ENCODE measurements at places on chromosomes 1 and 21. TPM values are rescaled to one million over a fixed set of nuclear protein-coding genes. Genes with fewer than 3 reads are reported as not detected.

Gene ZFP69B
- total RNA-seq, result 8.0 TPM

GRCh38 chr1:225462714-225463574 is 35.1 kb upstream of the LBR start:
- no peak for DNase-seq

GRCh38 chr1:110433803-110434202 is 17.1 kb upstream of the PROK1 start:
- DNase-seq, result no peak

Gene SNIP1
- total RNA-seq, result 35.0 TPM

DNA sequence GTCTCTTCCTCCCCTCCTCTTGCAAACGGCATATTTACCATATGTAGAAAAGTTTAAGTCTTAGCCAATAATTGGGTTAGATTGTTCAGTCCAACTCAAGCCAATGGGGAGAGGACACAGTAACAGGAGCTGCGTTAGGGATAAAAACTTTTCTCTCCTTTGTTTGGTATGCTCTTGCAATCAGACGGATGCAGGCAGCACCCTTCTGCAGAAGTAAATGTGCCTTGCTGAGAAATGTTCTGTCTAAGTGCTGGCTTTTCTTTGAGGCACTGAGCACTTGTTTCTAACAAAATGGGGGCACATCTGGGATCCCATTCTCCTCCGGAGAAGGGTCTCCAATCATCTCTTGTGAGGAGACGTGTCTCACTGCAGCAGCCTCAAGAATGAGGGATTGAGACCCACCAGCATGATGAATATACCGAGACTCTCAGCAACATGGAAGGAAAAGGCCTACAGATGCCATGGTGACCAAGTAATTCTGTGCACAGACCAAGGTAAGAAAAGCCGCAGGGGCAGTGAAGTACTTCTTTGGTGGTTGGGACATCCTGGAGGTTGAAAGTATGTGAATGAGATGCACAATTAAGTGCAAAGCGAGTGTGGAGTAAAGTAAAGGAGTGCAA is 20.7 kb upstream of the GNG4 start:
- no peak for DNase-seq

Gene LYSMD1
- 3.0 TPM for total RNA-seq

Gene ZSCAN20
- total RNA-seq, result 3.7 TPM

DNA sequence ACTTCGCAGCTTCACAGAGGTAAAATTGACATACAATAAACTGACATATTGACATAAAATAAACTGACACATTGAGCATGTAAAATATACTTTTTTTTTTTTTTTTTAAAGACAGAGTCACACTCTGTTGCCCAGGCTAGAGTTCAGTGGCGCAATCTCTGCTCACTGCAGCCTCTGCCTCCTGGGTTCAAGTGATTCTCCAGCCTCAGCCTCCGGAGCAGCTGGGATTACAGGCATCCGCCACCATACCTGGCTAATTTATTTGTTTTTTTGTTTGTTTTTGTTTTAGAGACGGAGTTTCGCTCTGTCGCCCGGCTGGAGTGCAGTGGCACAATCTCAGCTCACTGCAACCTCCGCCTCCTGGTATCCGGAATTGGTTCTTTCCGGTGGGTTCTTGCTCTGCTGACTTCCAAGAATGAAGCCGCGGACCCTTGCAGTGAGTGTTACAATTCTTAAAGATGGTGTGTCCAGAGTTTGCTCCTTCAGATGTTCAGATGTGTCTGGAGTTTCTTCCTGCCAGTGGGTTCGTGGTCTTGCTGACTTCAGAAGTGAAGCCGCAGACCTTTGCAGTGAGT is 48.4 kb upstream of the CLIC4 start:
- no peak for DNase-seq

Gene RIPPLY3
- total RNA-seq, result not detected

Gene MCOLN3
- total RNA-seq, result 0.19 TPM

GRCh38 chr1:172801771-172802322 is 142.9 kb downstream of the FASLG start:
- no peak for DNase-seq

Gene TPTE
- total RNA-seq, result not detected

DNA sequence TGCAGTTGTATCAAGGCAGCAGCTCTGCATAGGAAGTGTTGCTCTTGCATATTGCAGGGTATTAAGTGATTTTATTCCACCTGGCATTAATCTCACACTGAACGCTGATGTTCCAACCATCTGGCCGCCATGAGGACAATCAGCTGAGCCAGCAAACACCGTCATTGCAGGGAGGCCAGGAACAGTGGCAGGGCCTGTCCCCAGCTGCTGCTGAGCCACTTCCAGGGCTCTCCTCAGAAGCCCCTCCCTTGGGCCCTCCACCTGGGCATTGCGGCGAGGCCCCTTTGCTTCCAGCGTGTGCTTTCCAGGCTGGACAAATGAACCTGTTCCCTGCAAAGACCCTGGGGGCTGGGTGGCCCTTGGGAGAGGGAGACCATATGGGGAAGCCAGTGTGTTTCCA is 171.6 kb upstream of the C1orf174 start:
- no peak for DNase-seq

GRCh38 chr1:219692981-219693380 is 80.1 kb upstream of the ZC3H11B start:
- no peak for DNase-seq

Gene NCF2
- total RNA-seq, result 1.9 TPM

DNA sequence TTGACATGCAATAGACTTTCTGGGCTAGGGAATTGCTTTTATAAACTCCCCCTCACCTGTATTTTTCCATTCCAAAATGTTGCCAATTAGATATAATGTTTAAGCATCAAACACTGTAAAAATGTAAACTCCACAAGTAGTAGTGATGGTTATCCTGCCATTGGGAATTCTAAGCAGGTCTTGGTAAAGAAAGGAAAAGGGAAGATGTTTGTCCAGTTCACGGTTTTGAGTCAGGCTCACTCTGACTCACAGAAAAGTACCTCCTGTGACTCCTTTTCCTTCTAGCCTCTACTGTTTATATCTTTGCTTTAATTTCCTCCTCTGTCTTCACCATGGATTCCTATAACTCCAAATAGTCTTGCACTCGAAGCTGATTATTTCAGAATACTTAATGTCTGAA is 19.0 kb upstream of the PTPN14 start:
- no peak for DNase-seq

DNA sequence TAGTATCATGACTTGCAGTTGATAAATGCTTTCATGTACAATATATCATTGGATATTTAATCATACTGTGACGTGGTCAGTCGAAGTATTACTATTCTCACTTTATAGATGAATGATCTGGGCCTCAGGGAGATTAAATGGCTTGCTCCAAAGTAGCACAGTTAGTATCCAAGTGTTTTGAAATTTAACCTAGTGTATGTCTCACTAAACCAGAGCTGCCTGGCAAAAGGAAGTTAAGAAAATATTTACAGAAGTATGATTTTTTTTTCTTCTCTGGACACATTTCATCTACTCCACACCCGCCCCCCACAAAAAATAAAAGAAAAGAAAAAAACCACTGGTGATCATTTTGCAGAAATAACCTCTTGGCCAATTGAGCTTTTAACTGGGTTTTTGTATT is 71.9 kb upstream of the CXADR start:
- no peak for DNase-seq

All from activated T-cell treated with anti-CD3 and anti-CD28 coated beads, Interleukin-2, amount 50 U/mL, for 4 hours (primary cell).